ENCODE measurements at places on chromosomes 16 and 17.

GRCh38 chr17:29158096-29158487, 22.1 kb downstream of the MYO18A start:
- no peak for DNase-seq

DNA sequence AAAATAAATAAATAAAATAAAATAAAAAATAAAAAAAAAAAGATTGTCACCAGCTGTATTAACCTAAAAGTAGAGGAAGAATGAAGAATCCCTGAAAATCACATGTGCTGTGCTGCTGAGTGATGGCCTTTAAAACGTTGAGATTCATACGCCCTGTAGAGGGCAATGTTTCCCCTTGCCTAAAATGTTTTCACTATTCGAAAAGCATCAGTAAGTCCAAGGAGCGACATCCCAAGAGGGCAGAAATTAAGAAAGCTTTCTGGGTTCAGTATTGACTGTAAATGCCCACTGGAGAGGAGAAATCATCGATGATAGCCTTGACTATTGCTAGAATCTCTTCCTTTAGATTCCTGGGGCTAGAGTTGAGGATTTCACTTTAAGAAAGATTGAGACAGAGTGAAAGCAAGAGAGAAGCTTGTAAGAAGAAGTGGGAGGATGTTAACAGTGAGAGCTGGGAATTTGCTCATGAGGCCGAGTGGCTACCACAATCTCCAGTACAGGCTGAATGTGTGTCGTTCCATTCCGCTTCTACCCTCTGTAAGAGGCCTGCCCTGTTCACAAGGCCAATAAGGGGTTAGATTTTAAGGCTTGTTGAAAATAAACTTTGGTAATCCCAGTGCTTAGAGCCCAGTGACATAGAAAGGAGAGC, 170.8 kb upstream of the FAM20A start:
- DNase-seq = no peak

DNA sequence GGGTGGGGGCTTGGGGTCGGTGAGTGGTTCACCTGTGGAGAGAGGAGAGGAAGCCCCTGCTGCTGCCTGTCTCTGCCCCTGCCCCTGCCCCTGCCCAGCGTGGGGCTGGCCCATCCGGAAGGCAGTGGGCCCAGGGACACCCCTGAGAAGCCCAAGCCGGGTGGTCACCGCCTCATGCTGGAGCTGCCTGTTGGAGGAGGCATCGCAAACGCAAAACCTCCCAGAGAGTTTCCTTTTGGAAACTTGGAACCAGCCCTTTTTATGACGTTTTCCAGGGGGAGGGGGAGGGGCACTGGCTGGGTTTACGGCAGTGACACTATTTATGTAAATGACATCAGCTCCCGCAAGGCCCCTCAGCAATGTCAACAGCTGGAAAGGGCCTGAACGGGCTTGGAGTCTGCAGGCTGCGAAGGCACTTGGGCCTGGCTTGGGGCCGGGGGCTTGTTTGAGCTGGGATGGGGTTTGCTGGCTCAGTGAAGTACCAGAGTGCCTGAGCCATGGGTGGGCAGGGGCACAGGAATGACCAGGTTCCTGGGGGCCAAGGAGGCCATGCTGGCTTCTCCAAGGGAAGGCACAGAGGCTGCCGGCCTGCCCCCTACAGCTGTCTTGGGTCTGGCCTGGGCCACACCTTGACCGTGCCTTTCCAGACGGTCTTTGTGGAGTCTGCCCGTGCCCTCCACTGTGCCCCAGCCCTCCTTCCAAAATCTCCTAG, 219.5 kb downstream of the NTN1 start:
- DNase-seq = no peak

- DNase-seq = no peak
Measured at GRCh38 chr17:40097087-40097486, 3.3 kb downstream of the NR1D1 start.

GRCh38 chr17:7583253-7584109, at the start of gene MPDU1:
MPDU1 (plus strand) TSS chr17:7583852; CDS start chr17:7583863, 11 bp downstream.
- DNase-seq = peak; percentile 87

GRCh38 chr17:43545383-43545632, 832 bp downstream of the ETV4 start:
- DNase-seq = no peak

GRCh38 chr17:5354310-5354709, 65.2 kb downstream of the NUP88 start:
- DNase-seq = no peak

- no peak for DNase-seq
Measured at GRCh38 chr17:71342737-71343136, 778.1 kb upstream of the SOX9 start.

DNA sequence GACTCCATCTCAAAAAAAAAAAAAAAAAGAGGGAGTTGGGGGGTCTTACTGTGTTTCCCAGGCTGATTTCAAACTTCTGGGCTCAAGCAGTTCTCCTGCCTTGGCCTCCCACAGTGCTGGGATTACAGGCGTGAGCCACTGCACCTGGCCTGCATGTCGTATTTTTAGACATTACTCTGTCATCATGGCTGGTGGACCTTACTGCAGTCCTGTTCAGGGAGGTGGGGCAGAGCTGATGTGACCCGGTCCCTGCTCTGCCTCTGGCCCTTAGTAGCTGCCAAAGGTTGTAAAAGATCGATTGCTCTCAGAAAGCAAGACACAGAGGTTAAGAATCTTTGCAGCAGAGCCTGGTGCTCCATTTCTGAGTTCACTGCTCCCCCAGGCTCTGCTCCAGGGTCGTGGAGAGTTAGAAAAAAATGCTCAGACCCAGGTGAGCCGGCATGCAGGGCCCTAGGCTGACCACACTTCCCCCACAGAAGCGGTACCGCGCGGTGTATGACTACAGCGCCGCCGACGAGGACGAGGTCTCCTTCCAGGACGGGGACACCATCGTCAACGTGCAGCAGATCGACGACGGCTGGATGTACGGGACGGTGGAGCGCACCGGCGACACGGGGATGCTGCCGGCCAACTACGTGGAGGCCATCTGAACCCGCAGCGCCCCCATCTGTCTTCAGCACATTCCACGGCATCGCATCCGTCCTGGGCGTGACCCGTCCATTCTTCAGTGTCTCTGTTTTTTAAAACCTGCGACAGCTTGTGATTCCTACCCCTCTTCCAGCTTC, 7.1 kb upstream of the LASP1NB start:
- no peak for DNase-seq

GRCh38 chr16:55379371-55379770, 55.4 kb downstream of the IRX6 start:
- no peak for DNase-seq

DNA sequence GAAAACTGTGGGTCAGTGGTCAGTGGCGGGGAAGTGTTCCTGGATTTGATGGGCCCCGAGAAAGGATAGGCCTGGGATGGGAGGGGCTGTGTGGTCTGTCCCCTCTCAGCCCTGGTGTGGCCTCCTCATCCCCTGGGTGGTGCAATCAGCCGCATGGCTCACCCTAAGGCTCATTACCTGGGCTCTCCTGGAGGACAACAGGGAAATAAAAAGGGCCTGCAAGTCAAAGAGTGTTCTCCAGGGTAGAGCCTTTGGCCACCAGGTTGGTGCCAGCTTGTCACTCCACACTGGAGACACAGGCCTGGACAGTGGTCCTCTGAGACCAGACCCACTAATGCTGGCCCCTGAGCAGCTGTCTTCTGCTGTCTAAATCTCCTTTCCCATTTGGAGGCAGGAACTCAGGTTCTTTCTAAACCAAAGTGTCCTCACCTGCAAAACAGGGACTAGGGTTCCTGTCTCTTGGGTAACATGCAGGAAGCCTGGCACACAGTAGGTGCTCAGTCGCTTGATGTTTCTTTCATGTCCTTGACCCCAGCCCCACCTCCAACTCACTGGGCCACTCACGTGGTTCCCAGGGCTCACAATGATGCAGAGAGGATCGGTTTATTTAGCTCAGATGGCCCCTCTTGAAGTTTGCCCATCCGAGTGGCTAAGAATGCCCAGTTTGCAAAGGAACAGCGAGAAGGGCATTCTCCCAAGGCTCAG, 2.4 kb downstream of the NDRG4 start:
- no peak for DNase-seq

DNA sequence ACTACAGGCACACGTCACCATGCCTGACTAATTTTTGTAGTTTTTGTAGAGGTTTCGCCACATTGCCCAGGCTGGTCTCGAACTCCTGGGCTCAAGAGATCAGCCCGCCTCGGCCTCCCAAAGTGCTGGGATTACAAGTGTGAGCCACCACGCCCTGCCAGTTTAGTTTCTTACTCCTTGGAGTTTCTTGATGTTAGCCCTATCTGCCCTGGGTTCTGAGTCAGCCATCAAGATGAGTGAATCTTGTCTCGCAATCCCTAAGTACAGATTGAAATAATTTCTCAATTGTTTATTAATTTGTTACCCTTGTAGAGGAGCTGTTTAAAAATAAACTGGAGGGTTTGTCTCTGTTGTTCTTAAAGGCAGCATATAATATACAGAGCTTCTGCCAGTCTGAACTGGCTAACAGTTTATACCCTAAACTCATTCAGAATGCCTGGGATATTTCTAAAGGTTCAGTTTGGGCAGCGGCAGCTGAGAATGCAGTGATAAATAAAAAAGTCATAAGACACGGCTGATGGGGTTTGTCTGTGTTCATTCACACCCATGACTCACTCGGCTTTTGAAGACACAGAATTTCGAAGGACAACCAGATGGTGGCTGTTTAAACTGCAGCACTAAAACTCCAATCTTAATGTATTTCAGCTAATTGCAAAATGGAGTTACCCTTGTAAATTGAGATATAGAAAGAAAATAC, 39.6 kb downstream of the GPRC5B start:
- no peak for DNase-seq

- no peak for DNase-seq
Measured at GRCh38 chr17:62749926-62750325, 58.2 kb downstream of the MARCHF10 start.

DNA sequence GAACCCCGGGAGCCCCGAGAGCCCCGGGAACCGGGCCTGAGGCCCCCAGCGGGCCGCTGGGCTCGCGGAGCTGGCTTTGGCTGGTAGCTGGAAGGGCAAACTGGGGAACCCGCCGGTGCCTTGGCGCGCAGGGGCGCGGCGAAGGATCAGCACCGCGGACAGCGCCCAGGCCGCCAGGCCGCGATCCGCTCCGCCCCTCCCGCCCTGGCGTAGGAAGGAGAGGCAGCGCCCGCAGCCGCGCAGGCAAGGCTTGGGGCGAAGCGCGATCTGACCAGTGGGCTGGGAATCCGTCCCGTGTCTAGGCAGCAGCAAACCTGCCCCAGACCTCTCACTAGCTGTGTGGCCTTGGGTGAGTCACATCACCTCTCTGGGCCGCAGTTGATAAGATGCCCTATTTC, 331 bp upstream of the CCDC92B start:
- peak; percentile 55 for DNase-seq

DNA sequence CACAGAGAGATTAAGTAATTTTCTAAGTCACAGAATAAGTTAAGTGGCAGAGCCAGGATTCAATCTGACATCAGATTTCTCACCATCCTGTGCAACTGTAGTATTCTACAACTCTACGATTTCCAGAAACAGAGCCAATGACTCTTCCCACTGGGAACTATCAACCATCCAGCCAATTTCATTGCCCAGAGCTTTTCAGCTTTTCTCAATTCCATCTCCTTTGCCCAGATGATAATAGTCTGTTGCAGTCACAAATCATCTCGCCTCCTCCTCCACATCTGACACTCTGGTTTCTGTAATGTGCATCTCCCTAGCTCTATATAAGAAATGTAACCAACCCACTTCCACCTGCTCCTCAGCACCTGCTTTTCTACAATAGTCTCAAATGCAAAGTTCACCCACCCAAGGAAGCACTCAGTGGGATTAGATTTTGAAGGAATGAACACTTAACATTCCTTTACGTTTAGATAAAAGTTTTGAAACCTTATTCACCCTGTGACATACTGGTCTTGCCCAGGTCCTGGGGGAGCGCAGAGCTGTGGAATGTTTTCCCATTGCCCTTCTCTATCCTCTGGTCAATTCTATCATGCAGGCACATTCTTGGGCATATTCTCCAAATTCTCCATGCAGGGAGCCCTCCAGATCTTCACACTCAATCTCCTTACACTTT, 167.8 kb upstream of the ASIC2 start:
- DNase-seq = no peak

GRCh38 chr17:57406131-57406980, 150.0 kb downstream of the MSI2 start:
- DNase-seq = no peak

DNA sequence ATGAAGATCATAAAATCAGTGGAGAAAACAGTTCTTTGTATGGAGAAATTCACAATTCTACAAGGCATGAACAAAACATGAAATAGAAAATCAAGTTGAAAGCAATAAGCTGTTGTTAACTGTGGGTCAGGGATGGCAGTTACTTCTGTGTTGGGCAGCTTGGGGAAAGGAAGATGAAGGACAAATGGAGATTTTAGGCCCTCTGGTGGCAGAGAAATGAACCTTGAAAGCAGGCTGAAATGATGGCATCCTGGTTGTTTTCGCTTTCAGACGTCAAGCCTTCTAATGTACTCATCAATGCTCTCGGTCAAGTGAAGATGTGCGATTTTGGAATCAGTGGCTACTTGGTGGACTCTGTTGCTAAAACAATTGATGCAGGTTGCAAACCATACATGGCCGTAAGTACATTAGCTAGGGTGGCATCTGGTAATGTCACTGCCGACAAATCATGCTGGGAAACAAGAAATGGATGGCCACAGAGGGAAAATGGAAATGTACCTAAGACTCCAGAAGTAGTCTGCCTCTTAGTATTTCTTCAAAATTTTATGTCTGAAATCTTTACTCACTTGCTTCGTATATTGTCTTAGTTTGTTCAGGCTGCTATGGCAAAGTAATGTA, 108.9 kb downstream of the MAP2K6 start:
- DNase-seq = no peak

DNA sequence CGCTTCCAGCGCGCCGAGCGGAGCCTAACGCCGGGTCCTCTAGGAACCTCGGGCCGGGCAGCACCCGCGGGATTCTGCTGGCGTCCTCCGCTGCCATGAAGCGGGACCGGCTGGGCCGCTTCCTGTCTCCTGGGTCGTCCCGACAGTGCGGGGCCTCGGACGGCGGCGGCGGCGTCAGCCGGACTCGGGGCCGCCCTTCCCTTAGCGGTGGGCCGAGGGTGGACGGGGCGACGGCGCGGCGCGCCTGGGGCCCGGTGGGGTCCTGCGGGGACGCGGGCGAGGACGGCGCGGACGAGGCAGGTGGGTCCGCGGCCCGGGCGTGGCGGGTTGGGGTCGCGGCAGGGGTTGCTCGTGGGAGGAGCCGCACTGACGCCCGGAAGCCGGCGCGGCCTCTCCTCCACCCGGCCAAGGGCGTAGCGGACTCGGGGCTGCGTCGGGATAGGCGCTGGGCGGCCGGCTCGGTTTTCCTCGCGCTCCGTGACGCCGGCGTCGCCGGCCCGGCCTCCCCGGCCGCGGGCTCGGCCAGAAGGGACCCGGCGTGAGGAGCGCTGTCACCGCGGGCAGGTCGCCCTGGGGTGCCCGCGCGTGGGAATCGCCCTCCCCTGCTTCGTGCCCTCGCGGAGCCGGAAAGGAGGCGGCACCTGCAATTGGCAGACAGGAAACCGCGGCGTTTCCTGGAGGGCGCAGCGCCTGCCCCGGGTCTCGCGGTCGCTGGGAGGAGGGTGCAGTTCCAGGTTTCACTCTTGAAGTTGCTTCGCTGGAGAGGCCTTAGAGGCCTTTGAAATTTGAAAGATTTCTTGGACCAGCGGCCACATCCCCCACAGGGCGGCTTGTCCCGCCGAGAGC, 432 bp downstream of the ZNF276 start:
- peak; percentile 79 for DNase-seq

- DNase-seq = peak; percentile 46
Measured at GRCh38 chr16:23182206-23182678, 303 bp upstream of the SCNN1G start.
